CD4-positive, CD25-positive, alpha-beta regulatory T cell (primary cell): ENCODE measurements at places on chromosomes 1 and 21.

DNA sequence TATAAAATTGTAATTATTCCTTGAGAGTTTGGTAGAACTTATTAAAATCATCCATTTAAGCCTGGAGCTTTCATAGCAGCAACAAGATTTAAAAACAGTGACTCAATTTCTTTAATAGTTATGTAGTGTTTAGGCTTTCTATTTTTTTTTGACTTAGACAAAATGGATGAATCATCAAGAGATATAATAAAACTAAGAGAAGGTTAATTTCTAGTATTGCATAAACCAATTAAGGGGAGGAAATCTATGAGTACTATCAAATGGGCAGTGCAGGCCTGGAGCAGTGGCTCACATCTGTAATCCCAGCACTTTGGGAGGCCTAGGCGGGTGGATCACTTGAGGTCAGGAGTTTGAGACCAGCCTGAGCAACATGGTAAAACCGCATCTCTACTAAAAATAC, 416.3 kb upstream of the USP24 start:
- DNase-seq, result no peak

GRCh38 chr1:179968994-179969919, 14.6 kb downstream of the CEP350 start:
- no peak for DNase-seq

DNA sequence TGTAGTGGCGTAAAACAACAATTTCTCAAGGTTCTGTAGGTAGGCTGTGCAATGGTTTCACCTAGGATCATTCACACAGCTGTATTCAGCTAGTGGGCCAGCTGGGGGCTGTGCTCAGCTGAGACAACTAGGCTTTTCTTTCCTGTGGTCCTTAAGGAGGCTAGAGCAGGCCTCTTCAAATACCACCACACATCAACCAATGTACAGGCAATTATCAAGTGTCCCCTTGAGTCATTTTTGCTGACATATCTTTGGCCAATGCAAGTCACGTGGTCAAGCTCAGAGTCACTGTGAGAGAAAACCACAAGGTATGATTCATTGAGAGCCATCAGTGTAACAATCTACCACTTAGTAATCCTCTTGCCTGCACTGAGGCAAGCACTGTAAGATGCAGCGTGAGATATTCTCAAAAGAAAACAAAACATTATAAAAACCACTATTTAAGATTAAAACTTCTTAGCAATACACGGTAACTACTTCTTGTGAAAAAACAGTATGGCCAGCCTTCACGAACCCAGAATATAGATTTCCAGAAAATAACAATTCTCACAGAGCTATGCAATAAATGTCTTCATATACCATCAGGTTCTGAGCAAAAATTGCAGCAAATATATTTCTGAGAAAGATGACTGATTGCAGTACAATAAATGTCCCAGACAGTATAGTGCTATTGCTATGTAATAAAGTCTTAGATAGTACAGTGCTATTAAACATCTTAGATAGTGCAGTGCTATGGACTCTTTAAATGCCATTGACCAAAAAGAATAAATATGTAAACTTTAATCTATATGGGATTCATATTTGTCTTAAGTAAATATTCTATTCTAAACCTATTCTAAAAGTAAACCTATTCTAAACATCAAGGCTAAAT, 55.3 kb downstream of the NME7 start:
- DNase-seq, result peak; percentile 76

DNA sequence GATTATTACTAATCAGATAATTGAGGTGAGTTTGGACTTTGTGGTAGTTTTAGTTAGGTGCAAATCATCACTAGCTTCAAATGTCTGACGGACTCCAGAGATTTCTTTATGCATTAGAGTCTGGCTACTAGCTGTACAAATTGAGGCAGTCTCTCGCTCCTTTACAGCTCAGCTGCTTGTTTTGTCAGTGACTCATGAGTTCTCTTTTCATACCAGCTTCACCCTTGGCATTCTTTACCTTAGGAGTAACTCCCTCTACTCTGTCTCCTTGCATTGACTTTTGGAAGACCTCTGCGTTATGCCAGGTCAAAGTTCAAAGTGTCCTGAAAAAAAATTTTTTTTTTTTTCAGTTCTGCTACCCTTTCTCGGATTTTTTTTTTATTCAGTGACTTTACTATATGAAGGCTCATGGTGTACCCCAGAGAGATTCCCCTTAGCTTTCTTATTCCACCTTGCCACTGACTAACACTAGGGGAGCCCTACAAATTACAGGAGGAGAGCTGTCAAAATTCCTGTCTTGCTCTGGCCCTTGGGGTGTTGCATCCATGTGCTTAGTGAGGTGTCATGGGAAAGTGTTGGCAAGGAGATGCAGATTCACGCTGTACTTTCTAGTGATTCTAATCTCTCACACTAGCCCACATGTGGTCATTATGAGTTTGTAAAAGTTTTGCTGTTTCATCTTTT, 576.6 kb downstream of the ADGRL2 start:
- DNase-seq, result no peak

DNA sequence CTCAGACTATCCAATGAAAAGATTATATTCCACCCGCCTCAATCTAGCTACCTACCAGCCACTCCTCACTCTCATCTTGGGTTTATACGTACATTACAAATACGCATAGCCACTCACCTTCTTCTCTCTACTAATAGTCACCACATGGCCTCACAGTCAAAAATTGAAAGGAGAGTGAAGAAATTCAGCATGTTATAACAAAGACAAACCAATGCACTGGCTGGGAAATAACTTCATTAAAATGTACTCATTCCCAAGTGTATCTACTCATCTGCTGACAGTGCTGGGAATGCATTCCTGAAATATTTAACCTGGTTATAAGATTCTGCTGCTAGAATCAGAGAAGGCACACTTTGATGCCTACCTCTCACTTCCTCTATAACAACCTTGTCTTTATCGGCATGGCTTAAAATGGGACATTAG, 6.5 kb downstream of the ZNF644 start:
- no peak for DNase-seq

- DNase-seq, result peak; percentile 55
These were observed 14.8 kb upstream of the PIGM start for GRCh38 chr1:160046494-160047110.

DNA sequence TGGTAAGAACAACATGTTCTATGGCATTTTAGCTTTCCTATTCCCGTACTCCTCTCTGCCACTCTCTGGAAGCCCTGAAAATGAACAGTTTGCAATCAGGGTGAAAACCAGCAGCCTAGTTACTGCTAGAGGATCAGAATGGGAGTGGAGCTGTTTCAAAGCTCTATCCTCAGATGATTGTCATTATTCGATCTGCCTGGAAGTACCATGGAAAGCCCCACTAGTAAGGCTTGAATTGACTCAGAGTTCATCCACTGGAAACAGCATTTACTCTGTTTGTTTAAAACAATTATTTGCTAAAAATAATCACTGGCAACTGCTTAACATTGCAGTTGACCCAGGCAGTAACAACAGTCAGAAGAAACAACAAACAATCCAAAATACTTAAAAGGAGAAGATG, 91.2 kb downstream of the USH2A start:
- no peak for DNase-seq

DNA sequence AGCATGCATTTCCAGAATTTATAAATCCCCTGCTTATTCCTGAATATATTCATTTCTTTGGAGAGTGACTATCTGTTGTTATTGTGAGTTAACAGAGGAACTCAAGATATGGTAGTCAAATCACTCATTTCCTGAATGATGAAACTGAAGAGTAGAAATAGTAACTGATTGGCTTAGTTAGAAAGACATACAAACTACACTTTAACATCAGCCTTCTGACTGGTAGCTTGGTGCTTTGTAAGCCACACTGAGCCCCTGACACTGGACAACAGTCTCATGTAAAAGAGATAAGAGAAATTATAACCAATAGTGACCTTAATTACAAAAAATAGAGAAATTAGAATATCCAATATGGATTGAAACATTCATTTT, 4.8 kb downstream of the GBP7 start:
- DNase-seq, result no peak

DNA sequence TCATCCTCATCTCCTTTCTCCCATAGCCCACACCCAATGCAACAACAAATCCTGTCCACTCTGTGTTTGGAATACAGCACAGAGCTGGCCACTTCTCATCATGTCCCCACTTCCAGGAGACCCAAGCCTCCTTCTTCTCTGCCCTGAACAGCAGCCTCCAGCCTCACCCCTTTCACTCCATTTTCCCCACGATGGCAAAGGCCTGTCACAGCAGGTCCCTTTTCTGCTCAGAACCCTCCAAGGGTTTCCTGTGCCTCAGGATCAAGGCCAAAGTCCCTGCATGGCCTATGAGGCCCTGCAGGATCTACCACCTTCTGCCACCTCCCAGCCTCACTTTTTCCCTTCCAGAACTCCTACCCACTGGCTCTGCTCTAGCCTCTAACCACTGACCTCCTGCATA, 78.5 kb downstream of the CSMD2 start:
- DNase-seq, result no peak

DNA sequence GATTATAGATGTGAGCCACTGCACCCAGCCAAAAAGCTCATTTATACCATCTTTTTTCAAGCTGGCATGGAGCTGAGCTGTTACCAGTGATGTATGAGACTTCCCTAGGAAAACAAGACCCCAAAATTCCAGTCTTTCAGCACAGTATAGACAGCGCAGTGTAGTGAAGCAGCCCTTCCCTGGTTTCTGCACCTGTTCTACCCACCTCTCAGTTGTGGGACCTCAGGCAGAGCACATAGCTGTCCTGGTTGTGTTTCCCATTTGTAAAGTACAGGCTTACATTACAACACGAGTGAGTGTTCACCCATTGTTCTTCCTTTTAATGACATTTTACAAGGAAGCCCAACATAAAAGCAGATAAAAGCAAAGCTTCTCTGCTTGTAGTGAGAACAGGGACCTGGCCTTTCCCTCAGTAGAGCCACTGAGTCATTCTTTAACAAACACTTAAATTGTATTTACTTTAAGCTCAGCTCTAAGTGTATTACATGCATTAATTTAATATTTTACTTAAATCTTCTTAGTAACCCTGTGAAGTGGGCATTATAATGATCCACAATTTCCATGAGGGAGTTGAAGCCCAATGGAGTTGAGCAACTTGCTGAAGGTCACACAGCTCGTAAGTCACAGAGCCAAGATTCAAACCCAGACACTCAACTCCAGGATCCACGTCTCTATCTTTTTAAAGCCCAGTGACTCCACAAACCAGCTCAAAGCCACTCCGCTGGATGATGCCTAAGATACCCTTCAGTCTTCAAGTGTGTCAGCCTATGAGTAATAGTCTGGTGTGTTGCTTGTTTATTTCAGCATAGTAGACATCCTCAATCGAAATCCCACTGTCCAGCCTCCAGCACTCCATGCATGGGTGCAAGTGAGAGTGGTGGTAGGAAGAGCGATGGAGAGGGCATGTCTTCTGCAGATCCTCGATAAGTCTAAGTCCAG, 40.5 kb upstream of the CAPZB start:
- DNase-seq, result no peak

DNA sequence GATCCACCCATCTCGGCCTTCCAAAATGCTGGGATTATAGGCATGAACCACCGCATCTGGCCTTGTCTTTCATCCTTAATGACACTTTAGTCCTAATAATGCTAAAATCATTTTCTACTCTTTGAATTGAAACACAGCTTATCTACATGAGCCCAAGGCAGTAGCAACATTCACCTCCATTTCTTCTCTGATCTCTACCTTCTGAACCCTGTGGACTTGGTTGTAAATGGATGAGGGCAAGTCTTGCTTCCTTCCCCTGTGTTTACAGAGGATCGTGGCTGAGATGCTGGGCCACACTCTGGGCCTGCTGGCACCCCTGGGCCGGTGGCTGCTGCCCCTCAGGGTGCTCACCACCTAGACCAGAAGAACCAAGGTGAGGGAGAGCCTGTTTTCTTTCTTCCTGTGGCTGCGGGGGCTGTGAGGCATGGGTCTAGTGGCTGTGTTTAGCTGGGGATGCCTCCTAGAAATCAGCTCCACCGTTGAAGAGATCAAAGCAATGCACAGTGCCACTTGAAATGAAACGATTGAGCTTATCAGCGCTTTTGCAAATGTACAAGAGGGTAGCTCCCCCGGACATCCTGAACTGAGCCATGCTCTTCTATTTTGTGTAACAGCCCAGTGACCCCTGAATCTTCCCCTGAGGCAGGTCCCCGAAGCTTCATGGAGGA, 32.2 kb upstream of the LGALS8 start:
- no peak for DNase-seq

DNA sequence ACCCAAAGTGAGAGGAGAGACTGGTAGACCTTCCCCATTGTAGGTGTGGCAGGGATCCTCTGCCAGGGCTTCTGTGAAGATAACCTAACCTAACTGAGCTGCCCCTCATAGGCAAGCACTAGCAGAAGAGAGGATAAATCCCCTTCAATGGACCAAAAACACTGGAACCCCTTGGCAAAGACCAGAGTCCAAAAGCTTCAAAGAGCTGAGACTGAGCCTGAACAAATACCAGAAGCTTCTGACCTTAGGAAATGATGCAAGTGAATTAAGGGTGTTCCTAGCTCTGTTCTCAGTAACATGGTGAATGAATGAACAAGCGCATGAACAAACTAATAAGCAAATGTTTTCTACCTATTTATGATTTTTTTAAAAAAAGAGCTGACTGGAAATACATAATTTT, 123.2 kb downstream of the RRAGC start:
- no peak for DNase-seq

- DNase-seq, result no peak
These were observed 72.9 kb downstream of the IFI44 start for GRCh38 chr1:78722521-78722920.

DNA sequence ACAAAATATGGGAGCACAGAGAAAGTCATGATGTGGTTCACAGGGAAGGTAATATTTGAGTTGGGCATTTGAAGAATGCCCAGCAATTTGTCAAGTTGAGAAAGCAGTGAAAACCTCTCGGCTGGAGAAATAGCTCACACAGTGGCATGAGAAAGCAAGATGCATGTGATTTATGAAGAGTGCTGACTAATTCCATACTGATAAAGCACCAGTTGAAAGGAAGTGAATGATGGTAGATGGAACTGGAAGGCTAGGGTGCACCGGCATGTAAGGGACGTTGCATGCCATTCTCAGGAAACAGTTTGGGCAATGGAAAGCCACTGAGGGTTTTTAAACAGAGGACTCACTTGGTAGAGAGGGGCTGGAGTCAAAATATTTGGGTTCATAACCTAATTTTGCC, 53.5 kb upstream of the MTF2 start:
- DNase-seq, result no peak
